Keratinocyte (primary cell): ENCODE measurements at places on chromosomes 6 and 20.

- H3K36me3 ChIP-seq, result no peaks in the 10 kb centered on the region
- H3K27ac ChIP-seq, result no peak overlapping the region
- H3K4me3 ChIP-seq, result no peak overlapping the region
- no peaks in the 10 kb centered on the region for H3K27me3 ChIP-seq
- DNase-seq, result no peak
- H3K4me1 ChIP-seq, result no peaks in the 10 kb centered on the region
Measured at GRCh38 chr6:163339466-163339865, 75.1 kb upstream of the QKI start.

DNA sequence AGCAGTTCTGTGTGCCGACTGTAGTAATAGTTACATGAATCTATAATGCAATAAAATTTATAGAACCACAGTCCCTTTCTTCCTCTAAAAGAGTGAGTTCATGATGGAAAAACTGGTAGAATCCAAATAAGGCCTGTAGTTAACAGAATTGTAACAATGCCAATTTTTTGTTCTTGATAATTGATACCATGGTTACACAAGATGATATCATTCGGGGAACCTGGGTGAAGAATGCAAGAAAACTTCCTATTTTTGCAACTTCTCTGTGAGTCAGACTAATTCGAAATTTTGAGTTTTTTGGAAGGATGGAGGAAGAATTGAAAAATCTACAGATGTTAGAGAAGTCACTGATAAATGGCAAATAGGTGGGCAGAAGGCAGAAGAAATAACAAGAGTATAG is 381.8 kb downstream of the CDKAL1 start:
- no peaks in the 10 kb centered on the region for H3K4me1 ChIP-seq
- no peak for DNase-seq
- H3K27ac ChIP-seq, result no peak overlapping the region
- H3K36me3 ChIP-seq, result no peaks in the 10 kb centered on the region
- no peak overlapping the region for H3K4me3 ChIP-seq
- H3K27me3 ChIP-seq, result no peaks in the 10 kb centered on the region

GRCh38 chr20:36728986-36729385 is 16.9 kb downstream of the NDRG3 start:
- no peak for DNase-seq
- H3K4me1 ChIP-seq, result peaks cover 4% of the 10 kb centered on the region
- no peaks in the 10 kb centered on the region for H3K27me3 ChIP-seq
- no peak overlapping the region for H3K4me3 ChIP-seq
- no peaks in the 10 kb centered on the region for H3K36me3 ChIP-seq

DNA sequence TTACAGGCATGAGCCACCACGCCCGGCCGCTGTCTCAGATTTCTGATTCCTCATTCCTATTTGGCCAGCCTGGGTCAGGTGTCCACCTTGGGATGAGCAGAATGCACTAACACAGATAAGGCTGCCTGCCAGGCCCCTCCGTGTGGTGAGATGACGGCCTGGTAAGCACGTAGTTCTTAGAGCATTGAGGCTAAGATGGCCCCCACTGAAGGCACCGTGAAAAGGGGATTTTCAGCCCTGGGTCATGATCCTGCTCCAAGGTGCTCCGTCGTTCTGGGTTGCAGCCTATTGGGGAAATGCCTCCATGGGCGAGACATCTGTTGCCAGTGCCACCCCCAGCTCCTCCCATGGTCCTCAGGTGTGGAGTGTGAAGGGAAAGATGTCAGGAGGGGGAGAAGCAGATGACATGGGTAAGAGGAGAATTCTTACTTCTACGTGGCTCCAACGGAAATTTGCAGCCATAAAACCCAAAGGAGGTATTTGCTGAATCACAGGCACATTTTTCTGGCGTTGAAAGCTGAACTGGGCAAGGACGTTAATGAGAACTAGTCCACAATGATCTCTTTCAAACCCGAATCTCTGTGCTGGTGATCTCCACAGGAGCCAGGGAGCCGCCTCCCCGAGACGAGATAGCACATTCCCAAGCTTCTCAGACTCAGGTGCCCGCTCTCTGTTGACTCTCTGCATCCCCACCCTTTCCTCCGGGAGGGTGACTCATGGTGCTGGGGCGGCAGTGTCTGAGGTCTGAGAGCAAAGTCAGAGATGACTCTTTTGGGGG is 34.0 kb upstream of the BMP6 start:
- no peaks in the 10 kb centered on the region for H3K27me3 ChIP-seq
- no peaks in the 10 kb centered on the region for H3K36me3 ChIP-seq
- peak; percentile 74 for DNase-seq
- peak overlapping the region; percentile 41 for H3K4me3 ChIP-seq
- H3K27ac ChIP-seq, result peak overlapping the region; percentile 88
- peaks cover 21% of the 10 kb centered on the region for H3K4me1 ChIP-seq
